Activated CD4-positive, CD25-positive, alpha-beta regulatory T cell treated with anti-CD3 and anti-CD28 coated beads, Interleukin-2, amount 50 U/mL, for 16 hours (primary cell): ENCODE measurements at places on chromosomes 3 and 15.
A peak's percentile ranks its signal among the peaks of the same experiment; 100 is the strongest.

GRCh38 chr3:78025916-78026315 lies 986.0 kb downstream of the ROBO2 start:
- DNase-seq: no peak

GRCh38 chr3:50160561-50160983 lies 5.4 kb downstream of the SEMA3F start:
- DNase-seq: no peak

GRCh38 chr3:20186600-20187004 lies 596 bp upstream of the SGO1 start:
- DNase-seq: no peak

- DNase-seq: no peak
Observed at GRCh38 chr15:72790302-72790910, 6.8 kb upstream of the ADPGK start.

DNA sequence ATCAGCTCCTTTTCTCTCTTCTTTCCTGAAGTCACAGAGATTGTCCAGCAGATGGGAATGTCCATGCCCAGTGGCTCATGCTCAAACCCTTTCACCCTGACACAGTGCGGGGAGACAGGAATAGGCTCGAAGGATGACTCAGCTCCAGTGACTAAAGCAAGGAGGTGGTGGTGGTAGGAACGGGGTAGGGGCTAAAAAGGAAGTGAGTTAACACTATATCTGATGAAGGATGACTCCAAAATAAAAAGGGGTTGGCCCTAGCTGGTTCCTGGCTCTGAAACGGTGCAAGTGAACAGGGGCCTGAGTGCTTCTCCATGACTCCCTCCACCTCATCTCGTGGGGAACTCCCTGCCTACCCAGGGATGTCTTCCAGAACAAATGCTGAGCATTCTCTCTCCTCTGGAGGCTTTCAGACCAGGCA lies 167.4 kb upstream of the LPP start:
- no peak for DNase-seq

GRCh38 chr15:69056365-69056764 lies 41.9 kb downstream of the NOX5 start:
- no peak for DNase-seq

DNA sequence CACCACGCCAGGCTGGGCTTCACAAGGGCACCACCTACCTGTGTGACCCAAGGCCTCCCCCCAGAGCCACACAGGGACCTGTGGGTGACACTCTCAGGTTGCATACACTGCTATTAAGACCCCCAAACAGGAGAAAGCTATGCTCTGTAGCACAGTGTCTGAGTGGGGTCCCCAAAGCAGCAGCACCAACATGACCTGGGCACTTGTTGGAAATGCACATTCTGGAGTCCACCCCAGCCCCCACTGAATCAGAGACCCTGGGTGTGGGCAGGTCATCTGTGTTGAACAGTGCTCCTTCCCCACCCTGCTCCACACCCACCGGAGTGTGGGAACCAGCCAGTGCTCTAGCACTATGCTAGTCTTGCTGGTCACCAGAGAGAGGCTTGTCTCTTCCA lies 76.1 kb downstream of the ADAMTS17 start:
- DNase-seq: no peak

- DNase-seq: no peak
Observed at GRCh38 chr3:32354362-32354778, 37.3 kb upstream of the CMTM7 start.

GRCh38 chr15:43390723-43391122 lies 19.8 kb downstream of the TUBGCP4 start:
- no peak for DNase-seq

- DNase-seq: no peak
Observed at GRCh38 chr3:115947325-115947724, 324.0 kb downstream of the GAP43 start.

DNA sequence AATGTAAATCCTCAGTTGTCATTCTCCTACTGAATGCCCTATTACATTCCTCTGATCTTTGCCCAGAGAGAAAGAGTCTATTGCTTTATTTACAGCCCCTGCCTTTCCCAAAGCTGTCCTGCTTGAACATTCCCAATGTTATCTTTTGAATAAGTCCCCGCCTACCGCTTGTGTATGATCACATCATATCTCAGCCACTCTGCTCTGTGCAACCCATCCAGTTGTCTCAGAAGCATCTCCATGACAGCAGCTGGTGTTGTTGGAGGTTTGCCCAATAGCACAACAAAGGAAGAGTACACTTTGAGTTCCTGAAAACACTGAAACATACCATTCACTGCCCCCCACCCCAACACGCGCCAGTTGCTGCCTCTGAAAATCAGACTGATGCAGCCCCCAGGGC lies 22.0 kb upstream of the FAM3D start:
- DNase-seq: no peak

DNA sequence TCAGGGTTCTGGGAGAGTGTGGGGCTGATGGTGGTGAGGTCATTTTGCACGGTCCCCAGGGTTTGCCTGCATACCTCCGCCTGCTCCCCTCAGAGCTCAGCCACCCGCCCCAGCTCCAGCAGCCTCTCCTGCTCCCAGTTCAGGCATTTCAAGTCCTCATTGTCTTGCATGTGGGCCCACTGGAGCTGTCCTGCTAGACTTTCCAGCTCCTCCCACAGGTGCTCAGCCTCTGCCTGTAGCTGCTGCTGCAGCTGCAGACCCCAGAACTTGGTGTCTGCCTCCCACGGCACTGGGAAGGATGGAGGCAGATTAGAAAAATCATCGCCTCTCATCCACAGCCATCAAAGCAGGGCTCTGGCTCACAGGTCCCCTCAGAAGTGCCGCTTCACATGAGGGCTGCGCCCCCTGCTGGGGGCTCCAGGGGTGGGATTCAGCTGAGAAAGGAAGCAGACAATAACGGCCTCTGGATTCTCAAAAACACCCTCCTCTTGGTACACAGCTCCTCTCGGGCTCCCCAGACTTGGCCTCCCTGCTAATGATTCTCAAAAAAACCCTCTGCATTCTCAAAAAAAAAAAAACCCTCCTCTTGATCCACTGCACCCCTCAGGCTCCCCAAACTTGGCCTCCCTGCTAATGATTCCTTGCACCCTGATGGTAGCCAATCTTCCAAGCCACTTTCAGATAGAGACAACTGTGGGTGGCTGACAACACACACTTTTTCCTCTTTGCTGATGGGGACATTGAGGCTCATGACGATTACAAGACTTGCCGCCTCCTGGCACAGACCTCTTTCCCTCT lies 89.3 kb upstream of the C2CD4B start:
- peak; percentile 28 for DNase-seq

DNA sequence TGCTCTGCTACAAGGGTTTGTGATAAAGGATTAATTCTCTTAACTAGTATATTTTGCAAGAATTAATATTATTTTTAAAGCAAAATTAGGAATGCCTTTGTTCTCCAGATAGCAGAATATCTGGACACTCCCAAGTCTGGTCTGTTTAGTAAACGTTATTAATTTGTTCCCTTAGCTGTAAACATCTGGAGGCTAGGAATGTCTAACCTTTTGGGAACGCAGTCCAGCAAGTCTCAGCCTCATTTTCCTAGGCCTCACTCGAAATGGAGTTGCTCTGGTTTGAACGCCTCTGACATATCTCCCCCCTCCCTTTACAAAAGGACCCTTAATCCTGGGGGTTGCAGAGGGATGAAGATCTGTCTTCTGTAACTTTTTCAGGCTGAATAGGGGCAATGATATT lies 59.3 kb upstream of the WNT7A start:
- DNase-seq: no peak

DNA sequence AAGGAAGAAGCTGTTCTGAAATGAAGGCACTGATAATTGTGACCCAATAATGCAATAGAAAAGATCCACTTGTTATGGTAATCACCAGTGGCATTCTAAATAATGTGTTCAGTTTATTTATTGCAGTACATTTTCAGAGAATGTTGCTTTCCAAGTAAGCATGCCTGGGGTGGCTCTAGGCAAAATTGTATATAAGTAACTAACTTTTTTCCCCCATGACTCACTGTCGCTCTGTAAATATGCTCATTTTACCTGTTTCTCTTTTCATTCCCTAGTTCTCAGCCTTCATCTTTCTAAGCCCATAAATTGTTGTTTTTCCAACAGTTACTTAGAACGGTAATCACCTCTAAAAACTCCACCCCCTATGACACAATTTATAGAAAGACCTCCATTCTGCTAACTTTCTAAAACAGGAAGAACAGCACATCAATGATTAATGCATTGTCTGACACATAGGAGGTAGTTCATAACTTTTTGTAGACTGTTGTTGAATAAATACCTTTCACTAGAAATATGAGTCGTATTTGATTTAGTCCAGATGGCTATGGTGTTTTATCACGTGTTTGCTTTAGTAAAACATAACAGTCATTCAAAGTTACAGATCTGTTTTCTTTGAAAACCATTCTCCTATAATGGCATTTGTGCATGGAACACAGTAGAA lies 143.1 kb downstream of the LSAMP start:
- no peak for DNase-seq

DNA sequence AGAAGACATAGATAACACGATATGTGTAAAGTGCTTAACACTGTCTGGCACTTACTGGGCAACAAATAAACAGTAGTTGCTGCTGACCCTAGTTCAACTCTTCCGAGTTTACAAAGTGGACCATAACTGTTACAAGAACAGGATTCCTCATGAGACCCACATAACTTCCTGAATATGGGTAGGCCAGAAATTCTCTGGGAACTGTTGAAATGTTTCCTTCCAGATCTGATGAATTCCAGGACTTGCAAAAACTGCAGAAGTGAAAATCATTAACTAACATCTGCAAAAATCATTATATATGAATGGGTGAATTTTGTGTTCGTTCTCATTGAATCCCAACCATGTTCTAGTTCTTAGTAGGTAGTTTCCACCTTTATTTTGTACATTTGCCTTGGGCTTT lies 181.7 kb upstream of the MME start:
- no peak for DNase-seq

DNA sequence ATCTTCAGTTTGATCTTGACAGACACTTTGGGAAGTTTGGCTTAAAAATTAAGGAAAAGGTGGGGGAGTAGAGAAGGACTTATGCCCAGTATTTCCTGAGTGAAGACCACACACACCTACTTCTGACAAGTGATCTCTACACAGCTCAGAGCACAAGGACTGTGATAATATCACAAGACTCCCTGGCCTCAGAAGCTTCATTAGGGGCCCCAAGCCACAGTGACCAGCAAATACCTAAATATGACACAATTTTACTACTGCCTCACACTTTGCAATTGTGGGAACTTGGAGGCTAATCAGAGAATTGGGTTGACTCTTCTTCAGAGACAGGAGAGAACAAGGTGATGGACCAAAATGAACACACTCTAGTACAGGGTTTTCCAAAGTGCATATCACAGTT lies 2.6 kb downstream of the ILDR1 start:
- no peak for DNase-seq

- DNase-seq: no peak
Observed at GRCh38 chr15:90106522-90107117, 4.4 kb upstream of the IDH2 start.

- no peak for DNase-seq
Observed at GRCh38 chr3:166270429-166270828, 433.2 kb upstream of the BCHE start.

- DNase-seq: no peak
Observed at GRCh38 chr3:57740027-57740426, 16.1 kb upstream of the SLMAP start.

GRCh38 chr3:146646261-146646660 lies 41.1 kb upstream of the PLSCR5 start:
- DNase-seq: no peak

DNA sequence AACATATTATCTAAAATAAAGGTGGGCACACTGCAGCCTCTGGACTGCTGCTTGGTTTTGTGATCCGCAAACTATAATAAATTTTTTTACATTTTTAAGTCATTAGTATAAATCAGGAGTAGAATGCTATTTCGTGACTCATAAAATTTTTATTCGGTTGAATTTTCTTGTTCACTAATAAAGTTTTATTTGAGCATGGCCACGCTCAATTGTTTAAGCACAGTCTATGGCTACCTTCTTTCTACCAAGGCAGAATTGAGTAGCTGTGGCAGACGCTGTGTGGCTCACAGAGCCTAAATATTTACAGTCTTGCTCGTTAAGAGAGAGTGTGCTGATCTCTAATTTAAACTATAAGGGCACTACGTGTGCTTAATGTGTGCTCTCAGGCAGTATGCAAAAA lies 28.9 kb downstream of the ROBO2 start:
- no peak for DNase-seq

- DNase-seq: no peak
Observed at GRCh38 chr3:64915778-64916177, 228.0 kb upstream of the ADAMTS9 start.

DNA sequence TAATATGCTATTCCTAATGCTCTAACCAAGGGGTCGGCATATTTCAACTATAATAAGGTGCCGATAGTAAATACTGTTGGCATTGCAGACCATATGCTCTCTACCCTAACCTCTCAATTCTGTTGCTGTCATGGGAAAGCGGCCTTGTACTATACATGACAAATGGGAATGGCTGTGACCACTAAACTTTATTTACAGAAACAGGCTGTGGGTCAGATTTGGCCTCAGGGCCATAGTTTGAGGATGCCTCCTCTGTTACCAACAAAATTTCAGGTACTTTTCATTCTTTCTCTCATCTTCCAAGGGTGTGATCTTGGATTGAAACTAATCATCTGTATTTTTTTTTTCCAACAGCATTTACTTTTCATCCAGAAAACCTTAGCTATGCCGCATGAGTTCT lies 242.0 kb downstream of the MAGI1 start:
- no peak for DNase-seq

DNA sequence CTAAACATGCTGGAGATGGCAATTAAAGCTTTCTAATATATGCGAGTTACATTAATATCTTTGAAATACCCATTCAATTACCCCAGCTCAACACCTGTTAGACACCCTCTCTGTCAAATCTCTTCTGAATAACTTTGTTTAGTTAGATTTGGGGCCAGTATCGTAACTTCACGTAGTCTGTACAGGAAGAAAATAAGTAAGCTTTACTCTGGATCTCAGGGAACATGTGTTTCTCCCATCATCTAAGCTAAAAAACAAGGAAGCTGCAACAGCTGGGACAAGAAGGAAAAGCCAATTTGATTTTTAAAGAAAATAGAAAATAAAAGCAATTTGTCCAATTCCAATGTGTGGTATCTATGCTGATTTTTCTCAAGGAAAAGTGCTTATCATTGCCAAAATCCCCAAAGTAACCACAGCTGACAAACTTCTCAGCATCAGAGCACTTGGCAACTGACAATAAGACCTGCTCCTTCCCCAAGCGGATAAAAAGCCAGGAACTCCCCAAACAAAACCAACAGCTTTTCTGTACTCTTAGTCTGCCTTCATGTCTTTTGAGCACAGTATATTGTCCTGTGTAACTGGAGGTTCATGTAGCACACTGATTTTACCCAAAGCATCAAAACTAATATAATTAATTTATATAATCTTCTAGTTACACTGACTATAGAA lies 279.1 kb downstream of the ZBTB20 start:
- no peak for DNase-seq

DNA sequence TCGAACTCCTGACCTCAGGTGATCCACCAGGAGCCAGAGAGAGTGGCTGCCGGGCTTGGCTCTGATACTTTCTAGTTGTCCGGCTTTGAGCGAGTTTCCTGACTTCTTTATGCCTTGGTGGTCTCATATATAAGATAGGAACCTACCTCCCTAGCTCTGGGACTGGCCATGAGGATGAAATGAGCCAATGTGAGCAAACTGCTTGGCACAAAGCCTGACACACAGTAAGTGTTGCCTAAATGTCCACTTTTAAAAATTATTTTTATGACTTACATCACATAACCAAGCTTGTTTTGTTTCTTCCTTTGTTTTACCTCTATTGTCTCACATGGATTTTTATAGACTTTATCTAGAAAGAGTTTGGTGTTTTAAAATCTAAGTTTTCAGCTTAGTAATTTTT lies 42.1 kb upstream of the CCDC174 start:
- DNase-seq: no peak

GRCh38 chr15:60301024-60301423 lies 96.8 kb downstream of the ANXA2 start:
- DNase-seq: no peak
